Muscle of leg (tissue), 16 donors: ENCODE measurements at places on chromosomes 12 and 14. TPM values are rescaled to one million over a fixed set of nuclear protein-coding genes. Genes with fewer than 3 reads are reported as not detected.
A peak's percentile ranks its signal among the peaks of the same experiment; 100 is the strongest.

The HOXC13 gene
- total RNA-seq, result 0.04 TPM

The TMEM63C gene
- total RNA-seq, result 0.71 TPM

The ETV6 gene
- total RNA-seq, result 7.6 TPM

The ASPG gene
- 0.71 TPM for total RNA-seq

GRCh38 chr14:60313093-60313492 is 64.1 kb downstream of the PPM1A start:
- no peak overlapping the region for H3K4me3 ChIP-seq
- DNase-seq, result no peak
- H3K27ac ChIP-seq, result no peak overlapping the region
- H3K36me3 ChIP-seq, result no peaks in the 10 kb centered on the region

DNA sequence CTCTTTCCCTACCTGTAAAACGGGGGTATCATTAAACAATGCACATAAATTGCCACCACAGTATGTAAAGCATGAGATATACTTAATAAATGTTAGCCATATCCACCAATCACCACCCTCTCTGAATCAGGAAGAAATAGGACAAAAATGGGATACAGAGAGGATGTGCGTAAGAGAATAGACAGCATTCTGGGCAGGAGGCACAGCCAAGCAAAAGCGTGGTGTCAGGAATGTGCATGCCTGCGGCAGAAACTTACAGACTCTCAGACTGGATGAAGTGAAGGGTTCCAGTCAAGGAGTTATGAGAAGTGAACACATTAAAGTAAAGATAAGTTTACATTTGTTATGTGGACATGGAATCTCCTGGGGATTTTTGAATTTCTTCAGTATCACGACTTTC is 121.7 kb upstream of the MDM1 start:
- no peaks in the 10 kb centered on the region for H3K36me3 ChIP-seq
- no peaks in the 10 kb centered on the region for H3K27me3 ChIP-seq
- no peak overlapping the region for H3K4me3 ChIP-seq
- peaks cover 12% of the 10 kb centered on the region for H3K4me1 ChIP-seq
- no peak for DNase-seq

GRCh38 chr12:122981587-122982476 is 1.4 kb downstream of the ARL6IP4 start:
- no peaks in the 10 kb centered on the region for H3K27me3 ChIP-seq
- peak overlapping the region; percentile 84 for H3K4me3 ChIP-seq
- H3K4me1 ChIP-seq, result peaks cover 58% of the 10 kb centered on the region

GRCh38 chr14:50943261-50943942 is 881 bp downstream of the PYGL start:
- peak; percentile 44 for DNase-seq
- H3K27me3 ChIP-seq, result peaks cover 7% of the 10 kb centered on the region
- H3K4me3 ChIP-seq, result peak overlapping the region; percentile 69
- peaks cover 11% of the 10 kb centered on the region for H3K4me1 ChIP-seq
- H3K27ac ChIP-seq, result peak overlapping the region; percentile 4

DNA sequence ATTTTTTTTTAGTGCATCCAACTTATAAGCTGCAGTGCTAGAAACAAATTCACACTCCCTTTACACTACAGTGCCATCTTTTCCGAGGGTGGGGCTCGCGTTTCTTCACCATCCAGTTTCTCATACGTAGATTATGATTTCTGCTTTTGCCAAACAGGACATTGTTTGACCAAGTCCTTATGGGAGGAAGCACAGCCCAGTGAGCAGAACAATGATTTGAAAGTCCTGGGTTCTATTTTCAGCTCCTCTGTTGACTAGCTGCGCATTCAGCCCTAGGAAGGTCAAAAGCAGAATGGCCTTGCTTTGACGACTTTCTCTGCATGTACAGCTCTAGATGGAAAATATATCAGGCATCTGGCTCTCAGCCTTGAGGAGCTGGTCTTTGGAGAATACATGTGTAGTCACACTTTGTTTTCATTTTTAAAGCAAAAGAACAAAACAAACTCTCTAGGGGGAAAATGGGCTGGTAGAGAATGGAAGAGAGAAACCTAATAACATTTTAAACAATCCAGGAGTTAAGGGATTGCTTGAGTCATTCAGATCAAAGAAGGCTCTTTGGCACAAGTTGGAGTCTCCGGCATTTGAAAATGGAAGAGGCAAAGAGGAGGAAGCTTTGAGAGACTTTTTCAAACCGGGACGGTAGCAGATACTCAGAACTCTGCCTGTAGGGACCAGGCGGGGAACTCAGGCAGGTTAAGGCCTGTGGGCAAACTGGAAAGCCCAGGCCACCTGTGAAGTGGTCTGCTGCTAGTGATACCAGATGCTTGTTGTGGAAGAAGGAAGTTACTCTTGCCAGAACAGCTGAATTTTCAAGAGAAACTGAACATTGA is 257.3 kb upstream of the PLEKHG7 start:
- no peaks in the 10 kb centered on the region for H3K36me3 ChIP-seq
- no peaks in the 10 kb centered on the region for H3K27me3 ChIP-seq
- no peak overlapping the region for H3K4me3 ChIP-seq
- peak overlapping the region; percentile 64 for H3K27ac ChIP-seq
- peaks cover 16% of the 10 kb centered on the region for H3K4me1 ChIP-seq
